ENCODE measurements at places on chromosomes 6 and 20.

DNA sequence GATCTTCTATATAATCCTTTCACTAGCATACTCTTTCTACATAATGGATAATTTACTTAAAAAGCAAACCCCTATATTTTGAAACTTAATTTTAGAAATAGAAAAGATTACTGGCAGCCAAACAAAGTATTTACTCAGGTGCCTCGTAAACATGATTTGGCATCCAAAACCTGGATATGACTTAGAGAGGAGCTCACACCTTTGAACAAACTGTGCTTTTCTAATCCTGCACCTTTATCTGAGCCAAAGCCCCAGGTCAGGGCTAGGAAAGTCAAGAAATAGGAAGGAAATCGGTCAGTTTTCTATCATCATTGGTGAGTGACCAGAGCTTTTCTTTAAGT lies 170.9 kb downstream of the PHF3 start:
- DNase-seq, result no peak

GRCh38 chr6:104431096-104431495 lies 428.6 kb downstream of the HACE1 start:
- DNase-seq, result no peak

DNA sequence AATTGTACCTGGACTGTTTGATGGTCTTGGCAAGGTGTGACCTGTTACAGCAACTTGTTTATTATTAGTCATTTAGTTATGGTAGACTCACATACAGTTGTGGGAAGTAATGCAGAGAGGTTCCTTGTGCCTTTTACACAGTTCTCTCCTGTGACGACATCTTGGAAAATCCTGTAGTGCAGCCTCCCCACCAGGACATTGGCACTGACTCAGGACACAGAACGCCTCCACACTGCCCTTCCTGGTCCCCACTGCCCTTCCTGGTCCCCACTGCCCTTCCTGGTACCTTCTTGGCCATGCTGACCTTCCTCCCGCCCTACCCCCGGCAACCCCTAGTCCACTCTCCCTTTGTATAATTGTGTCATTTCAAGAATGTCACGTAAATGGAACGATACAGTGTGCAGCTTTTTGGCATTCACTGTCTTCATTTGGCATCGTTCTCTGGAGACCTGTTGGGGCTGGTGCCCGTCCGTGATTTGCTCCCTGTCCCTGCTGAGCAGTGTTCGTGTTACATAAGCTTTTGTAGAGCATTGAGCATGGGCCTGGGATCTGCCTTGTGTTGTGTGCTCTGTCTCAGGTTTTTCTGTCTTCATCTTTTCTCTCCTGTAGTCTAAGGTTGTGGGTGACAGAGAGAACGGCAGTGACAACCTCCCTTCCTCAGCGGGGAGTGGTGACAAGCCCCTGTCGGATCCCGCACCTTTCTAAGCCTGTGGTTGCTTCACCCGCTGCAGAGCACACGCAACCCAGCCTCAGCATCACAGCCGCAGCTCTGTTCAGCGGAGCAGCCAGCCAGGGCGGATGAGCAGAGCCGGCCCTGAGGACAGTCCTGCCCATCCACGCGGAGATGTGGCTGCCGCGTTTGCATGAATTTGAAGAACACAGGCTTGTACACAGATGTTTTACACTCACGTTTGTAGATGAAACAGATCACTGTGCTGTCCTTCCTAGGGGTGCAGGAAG lies 5.4 kb upstream of the DNAJC5 start:
- DNase-seq, result no peak

- no peak for DNase-seq
Observed at GRCh38 chr6:79240509-79240908, 6.0 kb upstream of the HMGN3 start.

- DNase-seq, result no peak
Observed at GRCh38 chr20:47740121-47740861, 45.0 kb downstream of the SULF2 start.

DNA sequence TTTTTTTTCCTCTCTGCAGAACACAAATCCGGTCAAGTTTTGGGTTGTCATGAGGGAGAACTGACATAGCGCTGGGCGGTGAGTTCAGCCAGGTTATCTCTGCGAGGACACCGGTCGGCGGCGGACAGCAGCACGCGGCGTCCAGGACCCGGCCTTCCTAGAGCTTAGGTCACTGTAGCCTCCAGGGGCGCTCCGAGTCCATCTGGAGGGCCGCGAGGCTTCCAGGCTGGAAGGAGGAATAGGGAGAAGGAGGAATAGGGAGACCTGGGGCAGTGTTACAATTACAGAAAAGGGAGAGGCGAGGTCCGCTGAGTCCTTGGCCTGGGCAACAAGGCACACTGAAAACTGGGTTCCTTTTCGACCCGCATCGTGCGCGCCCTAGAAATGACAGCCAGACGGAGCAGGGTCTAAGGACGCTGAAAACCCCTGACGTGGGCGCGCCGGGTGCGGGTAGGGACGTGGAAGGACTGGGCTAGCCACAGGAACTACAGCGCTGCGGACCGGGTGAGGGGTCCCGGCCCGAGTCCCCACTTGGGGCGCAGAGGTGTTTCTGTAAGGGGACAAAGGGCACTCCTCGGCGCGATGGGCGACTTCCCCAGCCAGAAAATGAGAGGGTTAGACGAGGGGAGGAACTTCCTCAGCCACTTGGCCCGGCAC lies 536 bp upstream of the FNDC1 start:
- no peak for DNase-seq

DNA sequence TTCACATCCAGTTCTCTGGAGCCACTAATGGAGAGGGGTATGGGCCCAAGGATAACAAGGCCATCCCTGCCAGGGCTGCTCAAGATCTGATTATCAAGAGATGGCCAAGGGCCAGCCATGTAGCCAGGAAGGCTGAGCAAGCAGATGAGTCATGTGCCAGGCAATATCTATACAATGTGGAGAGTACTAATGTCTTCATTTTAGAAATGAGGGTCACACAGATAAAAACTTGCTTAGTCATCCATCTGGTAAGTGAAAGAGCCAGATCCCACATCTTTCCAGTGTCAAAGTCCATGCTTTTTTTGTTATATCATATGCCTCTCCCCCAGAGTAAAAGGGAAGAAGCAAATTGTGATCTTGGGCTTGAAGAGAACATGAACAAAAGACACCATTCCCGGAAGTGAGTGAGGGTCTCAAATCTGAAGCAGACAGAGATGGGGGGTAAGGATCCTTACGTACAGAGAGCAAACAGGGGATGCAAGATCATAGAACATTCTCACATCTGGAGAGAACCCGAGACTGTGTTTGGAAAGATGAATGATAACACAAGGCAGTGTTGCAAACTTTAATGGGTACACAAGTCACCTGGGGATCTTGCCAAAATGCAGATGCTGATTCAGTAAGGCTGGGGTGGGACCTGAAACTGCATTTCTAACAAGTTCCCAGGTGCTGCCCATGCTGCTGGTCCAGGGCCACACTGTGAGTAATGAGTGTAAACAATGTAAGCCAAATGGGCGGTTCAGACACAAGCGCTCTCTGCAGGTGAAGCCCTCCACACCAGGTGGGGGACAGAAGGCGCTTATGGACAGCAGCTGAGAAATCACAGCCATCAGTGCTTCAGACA lies 20.0 kb upstream of the GSTA3 start:
- DNase-seq, result peak; percentile 61

DNA sequence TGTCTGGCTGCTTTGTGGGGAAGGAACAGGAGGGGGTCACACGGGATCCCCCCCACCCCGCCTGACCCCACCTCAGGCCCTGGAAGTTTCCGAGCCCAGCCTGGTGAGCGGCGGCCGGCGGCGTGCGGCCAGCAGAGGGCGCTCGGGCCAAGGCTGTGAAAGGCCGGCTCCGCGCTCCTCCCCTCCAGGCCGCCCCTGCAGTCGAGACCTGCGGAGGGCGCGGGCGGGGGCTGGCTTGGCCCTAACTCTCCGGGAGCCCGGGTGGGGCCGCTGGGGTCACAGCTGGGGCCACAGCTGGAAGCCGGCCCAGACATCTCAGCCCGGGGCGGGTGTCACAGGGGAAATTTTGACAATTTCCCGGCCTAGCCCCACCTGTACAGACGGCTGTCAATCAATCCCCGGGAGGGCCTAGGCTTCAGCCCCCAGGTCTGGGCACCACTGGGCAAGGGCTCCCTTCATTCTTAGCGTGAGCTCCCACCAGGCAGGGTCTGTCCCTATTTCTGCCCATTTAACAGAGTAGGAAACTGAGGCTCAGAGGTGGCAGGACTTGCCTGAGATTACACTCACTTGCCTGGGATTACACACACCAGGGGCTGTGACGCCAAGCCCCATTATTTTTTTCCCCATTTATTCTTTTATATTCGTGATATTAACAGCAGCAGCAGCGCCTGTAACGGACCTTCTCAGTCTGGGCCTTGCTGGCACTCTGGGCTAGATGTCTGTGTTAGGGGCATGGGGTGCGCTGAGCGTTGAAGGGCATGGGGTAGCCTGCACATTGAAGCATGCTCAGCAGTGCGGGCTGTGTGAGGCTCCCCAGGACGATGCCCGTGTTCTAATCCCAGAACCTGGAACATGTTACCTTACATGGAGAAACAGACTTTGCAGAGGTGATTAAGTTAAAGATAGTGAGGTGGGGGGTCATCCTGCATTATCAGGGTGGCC lies 23.0 kb downstream of the ZBP1 start:
- DNase-seq, result peak; percentile 81

GRCh38 chr6:115747719-115748118 lies 313.0 kb downstream of the FRK start:
- no peak for DNase-seq

DNA sequence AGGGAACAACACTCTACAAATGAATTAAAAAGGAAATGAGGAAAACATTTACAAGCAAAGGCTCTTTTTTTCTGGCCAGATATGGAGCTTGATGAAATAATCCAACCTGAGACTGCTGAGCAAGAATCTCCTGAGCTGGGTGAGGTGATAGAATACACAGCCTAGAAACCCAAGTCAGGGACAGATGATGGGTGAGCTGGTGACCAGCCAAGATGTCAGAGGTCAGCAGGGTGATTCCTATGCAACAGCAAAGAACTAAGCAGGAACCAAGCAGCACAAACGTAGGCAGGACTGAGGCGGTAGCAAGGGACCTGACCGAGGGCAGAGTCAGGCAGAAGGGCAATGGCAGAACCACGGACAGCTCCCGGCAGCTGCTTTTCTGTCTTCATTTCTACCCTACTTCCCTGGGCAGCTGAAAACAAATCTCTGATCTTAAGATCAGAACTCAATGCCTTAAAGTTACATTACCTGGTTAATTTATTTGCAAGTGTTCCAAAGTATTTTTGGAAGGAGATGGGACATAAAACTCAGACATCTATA lies 75.1 kb downstream of the CDC40 start:
- peak; percentile 10 for DNase-seq

GRCh38 chr6:64014595-64014994 lies 379.0 kb downstream of the PHF3 start:
- no peak for DNase-seq

- no peak for DNase-seq
Observed at GRCh38 chr6:101290346-101290745, 103.2 kb upstream of the GRIK2 start.

DNA sequence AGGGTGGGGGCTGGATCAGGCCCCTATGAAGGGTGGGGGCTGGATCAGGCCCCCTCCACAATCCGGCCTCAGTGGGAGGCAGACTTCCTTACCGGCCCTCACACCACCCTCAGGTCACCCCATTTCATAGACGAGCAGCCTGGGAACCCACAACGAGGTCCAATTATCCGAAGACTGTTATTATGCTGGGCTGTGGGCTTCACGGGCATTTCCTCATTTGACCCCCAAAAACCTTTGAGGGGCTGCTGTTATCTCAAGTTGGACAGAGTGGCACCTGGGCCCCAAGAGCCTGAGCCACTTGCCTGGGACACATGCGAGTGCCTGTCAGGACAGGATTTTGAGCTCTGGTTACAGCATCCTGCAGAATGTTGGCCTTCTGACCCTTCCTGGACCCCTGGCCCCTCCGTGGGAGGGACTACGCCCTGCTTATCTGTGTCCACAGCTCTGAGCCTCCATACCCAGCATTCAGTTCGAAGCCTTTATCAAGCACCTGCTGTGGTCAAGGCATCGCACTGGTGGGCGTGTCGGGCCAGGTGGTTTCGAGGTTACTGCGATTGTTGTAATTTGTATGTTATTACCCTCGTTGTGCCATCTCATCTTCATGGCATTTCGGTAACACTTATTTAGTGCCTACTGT lies 34.5 kb upstream of the PCMTD2 start:
- DNase-seq, result no peak

- DNase-seq, result no peak
Observed at GRCh38 chr20:44056010-44056698, 130.8 kb downstream of the JPH2 start.

- no peak for DNase-seq
Observed at GRCh38 chr6:151247490-151247889, 7.7 kb downstream of the AKAP12 start.

DNA sequence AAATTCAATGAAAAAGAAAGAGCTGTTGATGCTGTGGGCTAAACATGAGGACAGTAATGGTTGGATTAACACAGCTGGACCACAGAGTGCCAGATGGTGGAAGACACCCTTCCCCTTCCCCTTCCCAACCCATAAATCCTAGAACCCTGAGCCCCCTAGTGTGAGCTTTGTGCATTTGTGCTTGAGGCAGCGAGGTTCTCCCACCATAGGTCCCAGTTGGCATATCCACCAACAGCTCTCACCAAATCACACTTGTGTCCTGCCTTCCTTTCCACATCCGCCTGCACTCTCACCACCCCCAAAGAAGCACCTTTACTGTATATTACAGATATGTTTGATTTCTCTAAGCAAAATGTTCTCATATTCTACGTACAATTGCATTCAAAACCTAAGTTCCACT lies 32.8 kb upstream of the HBS1L start:
- DNase-seq, result no peak

GRCh38 chr6:70222439-70222749 lies 80.5 kb downstream of the COL9A1 start:
- no peak for DNase-seq

GRCh38 chr20:42204109-42204660 lies 586.0 kb upstream of the CHD6 start:
- peak; percentile 45 for DNase-seq
